ENCODE measurements at places on chromosomes 16 and 17.

- no peak for DNase-seq
Measured at GRCh38 chr16:75250809-75251279, 580 bp downstream of the BCAR1 start.

GRCh38 chr17:41683441-41684007 lies 5.2 kb upstream of the EIF1 start:
- no peak for DNase-seq

DNA sequence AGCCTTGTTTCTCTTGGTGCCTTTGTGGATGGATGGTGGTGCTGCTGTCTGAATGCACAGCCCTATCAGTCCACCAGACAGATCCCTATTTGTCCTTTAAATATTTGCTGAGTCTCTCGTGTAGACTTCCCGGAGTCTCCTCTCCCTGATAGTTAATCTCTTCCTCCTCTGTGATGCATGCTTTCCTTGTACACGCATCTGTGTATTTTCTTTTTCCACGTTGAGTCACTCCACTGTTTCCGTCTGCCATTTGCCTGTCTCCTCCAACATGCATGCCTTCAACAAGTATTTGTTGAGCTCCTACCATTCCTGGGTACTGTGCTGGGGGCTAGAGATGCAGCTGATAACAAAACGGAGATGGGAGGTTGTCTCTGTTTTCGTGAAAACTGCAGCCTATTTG lies 282.6 kb downstream of the HAPSTR1 start:
- DNase-seq, result no peak

DNA sequence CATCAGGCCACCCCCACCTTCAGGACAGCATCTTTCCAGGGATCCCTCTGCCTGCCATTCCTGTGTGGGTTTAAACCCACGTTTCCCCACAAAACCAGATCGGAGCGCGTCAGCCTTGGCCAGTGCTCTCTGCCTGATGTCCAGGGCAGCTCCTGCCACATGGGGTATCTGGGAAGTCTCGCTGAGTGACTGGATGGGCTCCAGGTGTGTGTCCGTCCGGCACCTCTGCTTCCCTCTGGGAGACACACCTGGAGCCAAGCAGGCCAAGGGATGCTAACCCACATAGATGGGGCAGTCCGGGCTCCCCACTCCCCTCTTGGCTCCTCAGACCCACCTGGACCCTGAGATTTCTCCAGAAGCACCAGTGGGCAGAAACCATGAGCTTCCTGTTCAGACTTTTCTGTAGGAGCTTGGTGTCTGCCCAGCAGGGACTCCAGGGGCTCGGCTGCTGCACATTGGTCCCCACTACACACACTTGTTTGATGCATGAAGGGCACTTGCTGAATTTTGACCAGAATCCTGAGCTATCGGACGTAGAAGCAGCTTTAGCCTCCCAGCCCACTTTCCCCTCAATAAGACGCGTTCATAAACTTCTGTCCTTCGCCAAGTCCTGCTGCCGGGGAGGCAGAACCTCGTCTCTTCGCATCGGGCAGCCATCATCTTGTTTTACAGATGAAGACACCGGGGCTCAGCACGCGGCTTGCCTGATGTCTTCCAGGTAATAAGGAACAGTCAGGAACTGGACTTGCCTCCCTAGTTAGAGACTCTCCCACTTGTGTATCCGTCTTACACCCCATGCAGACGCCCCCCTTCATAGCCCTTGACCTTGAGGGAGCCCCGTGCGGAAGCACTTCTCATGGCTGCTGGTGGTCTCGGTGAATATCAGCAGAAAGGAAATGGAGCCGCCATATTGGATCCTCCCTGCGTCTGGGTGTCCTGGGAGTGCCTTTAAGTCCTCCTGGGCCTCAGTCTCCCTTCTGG lies 91.6 kb upstream of the ZNF469 start:
- DNase-seq, result no peak

- no peak for DNase-seq
Measured at GRCh38 chr17:76318586-76318985, 10.5 kb upstream of the QRICH2 start.

All from SW480 (cell line).